PC-9 (cell line): ENCODE measurements at places on chromosomes 7 and 10. TPM values are rescaled to one million over a fixed set of nuclear protein-coding genes. Genes with fewer than 3 reads are reported as not detected.

The KCNH2 gene
- total RNA-seq = 1.5 and 1.6 TPM in 2 replicates

The KCNIP2 gene
- total RNA-seq = 4.0 and 5.1 TPM in 2 replicates

The CALHM3 gene
- total RNA-seq = 12.5 and 13.1 TPM in 2 replicates

The MYOF gene
- total RNA-seq = 255 and 274 TPM in 2 replicates

The ZNF277 gene
- 23.3 and 33.4 TPM in 2 replicates for total RNA-seq

The TCF7L2 gene
- total RNA-seq = 9.9 and 14.8 TPM in 2 replicates

The GIMAP2 gene
- total RNA-seq = 0.55 and 0.81 TPM in 2 replicates

The PNLIPRP1 gene
- total RNA-seq = not detected in 2 replicates

The WDFY4 gene
- total RNA-seq = not detected in 2 replicates

The CYP2E1 gene
- total RNA-seq = 1.6 and 3.0 TPM in 2 replicates

The VPS37D gene
- 8.3 and 12.4 TPM in 2 replicates for total RNA-seq

The OR2A2 gene
- total RNA-seq = not detected in 2 replicates

The BICC1 gene
- not detected in 2 replicates for total RNA-seq

The VENTX gene
- total RNA-seq = not detected in 2 replicates

The MMD2 gene
- not detected in 2 replicates for total RNA-seq

The TLX1 gene
- not detected in 2 replicates for total RNA-seq

The CAMK2B gene
- 0.13 and 0.15 TPM in 2 replicates for total RNA-seq

The NKX2-3 gene
- total RNA-seq = not detected in 2 replicates

The PHTF2 gene
- total RNA-seq = 36.4 and 52.0 TPM in 2 replicates

The DPY19L1 gene
- total RNA-seq = 28.9 and 32.8 TPM in 2 replicates

The NKX1-2 gene
- 1.6 and 2.9 TPM in 2 replicates for total RNA-seq

The NUTM2E gene
- total RNA-seq = 0.70 and 0.88 TPM in 2 replicates

The GNGT1 gene
- 1.1 TPM in 1 of 2 replicates, not detected in the other for total RNA-seq

The SHH gene
- not detected in 2 replicates for total RNA-seq

The CALML5 gene
- 3.0 and 6.3 TPM in 2 replicates for total RNA-seq

The ZNF273 gene
- total RNA-seq = 3.4 and 4.6 TPM in 2 replicates

The GARIN1A gene
- 0.57 and 0.78 TPM in 2 replicates for total RNA-seq

The UTF1 gene
- total RNA-seq = not detected in 2 replicates

The MNX1 gene
- 0.28 and 0.33 TPM in 2 replicates for total RNA-seq

The TFR2 gene
- 4.8 and 6.2 TPM in 2 replicates for total RNA-seq

The TET1 gene
- 1.9 and 2.4 TPM in 2 replicates for total RNA-seq

The NEUROG3 gene
- not detected in 2 replicates for total RNA-seq

The DPYSL4 gene
- 2.8 and 4.8 TPM in 2 replicates for total RNA-seq

The KCND2 gene
- total RNA-seq = 0.72 and 1.4 TPM in 2 replicates

The MKRN1 gene
- total RNA-seq = 166 and 182 TPM in 2 replicates

The DMBT1 gene
- 0.53 and 0.98 TPM in 2 replicates for total RNA-seq

The TDRD1 gene
- total RNA-seq = not detected in 2 replicates
